HS-5 (cell line): ENCODE measurements at places on chromosomes 12 and 14.
A peak's percentile ranks its signal among the peaks of the same experiment; 100 is the strongest.

DNA sequence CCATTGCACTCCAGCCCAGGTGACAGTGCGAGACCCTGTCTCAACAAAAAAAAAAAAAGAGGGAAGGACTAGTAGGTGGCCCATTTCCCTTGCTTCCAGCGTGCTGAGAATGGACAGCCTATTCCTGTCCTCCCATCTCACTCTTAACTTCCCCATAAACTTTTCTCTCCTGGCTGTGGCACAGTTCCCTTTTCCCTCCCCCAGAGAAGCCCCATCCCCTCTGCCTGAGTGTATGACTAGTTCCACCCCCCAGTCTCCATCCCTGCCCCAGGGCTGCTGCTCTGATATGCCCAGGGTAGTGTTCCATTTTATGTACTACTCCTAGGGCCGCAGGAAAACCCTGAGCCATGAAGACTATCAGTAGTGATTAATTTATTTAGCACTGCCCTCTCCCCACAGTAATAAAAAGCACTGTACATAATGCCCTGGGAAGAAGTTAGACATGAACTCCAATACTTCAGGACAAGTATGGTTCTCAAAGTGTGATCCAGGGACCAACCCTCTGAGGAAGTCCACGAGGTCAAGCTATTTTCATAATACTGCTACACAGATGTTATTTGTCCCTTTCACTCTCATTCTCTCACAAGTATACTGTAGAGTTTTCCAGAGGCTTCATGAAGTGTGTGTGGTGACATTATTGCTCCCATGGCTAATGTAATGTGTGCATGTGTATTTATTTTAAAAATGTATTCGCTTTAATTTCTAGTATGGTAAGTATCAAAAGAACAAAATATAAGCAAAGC lies 11.5 kb upstream of the CHD4 start:
- no peak for DNase-seq

GRCh38 chr14:32102152-32102787 lies 25.2 kb downstream of the ARHGAP5 start:
- no peak for DNase-seq

- DNase-seq = no peak
Observed at GRCh38 chr12:92356425-92356824, 210.8 kb upstream of the BTG1 start.

DNA sequence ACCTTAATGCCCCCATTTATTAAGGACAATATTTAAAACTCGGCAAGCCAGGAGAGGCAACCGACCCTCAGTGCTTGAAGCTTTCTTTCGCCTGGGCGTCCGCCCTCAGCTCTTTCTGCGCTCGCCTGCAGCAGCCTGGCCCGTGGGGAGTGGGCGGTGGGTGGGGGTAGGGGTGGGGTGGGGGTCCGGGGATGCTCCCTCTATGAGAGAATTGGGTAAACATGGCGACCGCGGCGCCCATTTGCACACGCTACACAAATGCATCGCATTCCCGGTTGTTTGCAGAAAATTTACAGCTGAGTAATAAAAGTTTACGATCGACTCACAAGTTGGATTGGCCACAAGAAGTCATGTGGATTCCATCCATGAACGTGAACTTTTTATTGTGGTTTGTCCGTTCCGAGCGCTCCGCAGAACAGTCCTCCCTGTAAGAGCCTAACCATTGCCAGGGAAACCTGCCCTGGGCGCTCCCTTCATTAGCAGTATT lies 7.7 kb downstream of the HOXC8 start:
- no peak for DNase-seq

GRCh38 chr12:52197371-52198231 lies 5.8 kb upstream of the KRT80 start:
- no peak for DNase-seq

DNA sequence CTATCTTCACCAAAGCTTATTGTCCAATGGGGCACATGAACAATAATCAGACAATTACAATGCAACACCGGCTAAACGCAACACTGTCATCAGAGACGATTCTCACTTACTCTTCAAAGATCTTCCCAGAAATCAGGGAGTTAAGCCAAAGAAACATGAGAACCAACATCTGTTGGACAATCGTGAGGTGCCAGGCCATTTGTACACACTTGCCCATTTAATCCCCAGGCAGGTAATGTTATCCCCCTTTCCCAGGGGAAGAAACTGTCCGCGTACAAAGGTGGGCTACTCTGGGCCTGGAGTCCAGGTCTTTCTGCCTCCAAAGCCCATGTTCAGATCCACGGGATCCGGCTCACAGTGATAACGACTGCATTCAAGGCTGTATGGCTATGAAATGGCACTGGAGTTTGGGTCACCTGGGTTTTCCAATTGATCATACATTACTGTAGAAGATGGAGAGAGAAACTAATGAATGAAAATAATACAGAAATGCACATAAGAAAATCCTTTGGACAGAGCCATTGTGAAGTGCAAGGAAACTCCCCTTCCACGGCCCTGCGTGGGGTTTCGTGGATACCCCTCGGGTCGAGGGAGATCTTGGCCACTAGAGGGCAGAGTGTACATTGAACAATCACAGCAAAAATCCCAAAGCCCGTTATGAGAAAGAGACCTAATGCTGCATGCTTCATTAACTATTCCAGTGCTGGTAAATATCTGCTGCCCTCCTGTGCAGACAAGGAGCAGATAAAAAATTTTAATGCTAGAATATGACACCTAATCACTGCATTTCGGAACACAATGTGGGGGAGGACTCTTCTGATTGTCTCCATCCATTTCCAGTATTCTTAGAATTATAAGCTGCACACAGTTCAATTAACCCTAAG lies 111.4 kb downstream of the EGLN3 start:
- no peak for DNase-seq

GRCh38 chr14:35140718-35141581 lies 18.6 kb downstream of the PRORP start:
- DNase-seq = no peak

DNA sequence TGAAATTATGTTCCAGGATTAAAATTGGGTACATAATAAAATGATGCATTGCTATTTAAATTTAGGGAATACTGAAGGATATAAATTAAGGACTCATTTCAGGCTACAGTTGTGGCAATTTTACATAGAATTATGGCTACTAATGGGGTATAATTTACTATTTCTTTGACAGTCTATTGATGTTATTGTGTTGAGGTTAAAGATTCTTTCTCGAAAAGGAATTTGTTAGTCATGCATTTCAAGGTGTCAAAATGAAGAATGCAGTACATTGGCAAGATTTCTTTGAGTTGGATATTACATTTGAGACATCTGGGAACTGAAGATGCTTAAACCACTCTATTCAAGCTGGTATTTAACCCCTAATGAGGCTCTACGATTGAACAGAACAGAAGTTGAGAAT lies 28.3 kb downstream of the SLC5A8 start:
- no peak for DNase-seq

- DNase-seq = peak; percentile 6
Observed at GRCh38 chr12:16385782-16386646, 38.6 kb downstream of the MGST1 start.

DNA sequence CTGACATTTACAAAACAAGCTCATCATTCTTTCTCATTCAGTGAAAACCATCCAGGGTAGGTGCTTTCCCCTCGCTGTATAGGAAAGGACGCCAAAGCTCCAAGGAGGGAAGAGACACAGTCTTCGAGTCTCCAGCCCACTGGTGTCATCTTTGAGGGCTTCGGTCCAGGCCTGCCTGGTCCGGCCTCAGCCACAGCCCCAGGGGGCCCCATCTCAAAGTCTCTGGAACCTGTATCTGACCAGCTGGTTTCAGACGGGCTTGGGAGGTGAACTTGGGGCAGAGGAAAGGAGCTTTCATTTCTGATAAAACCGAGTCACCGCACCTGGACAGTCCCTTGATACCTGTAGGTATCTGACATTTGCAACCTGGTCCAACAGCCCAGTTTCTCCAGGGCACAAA lies 229.5 kb upstream of the RTL1 start:
- no peak for DNase-seq

GRCh38 chr14:32382704-32383103 lies 53.6 kb downstream of the AKAP6 start:
- DNase-seq = no peak

DNA sequence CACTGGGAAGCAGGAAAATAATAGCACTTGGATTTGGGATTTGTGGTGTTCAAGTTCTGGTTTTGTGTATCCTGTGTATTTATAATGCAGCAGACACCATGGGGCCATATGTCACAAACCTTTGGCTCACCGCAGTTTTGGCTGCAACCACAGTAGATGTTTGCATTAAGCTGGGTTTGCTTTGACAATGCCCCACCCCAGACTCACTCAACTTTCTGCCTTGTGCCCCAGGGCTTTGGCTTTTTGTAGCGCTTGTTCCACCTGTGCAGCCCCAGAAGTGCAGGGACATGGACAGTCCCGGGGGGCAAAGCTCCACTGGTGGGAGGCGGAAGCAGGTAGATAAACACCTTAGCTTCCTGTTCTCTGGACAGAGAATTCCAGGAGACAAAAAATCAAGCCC lies 446.9 kb downstream of the MED13L start:
- no peak for DNase-seq

- no peak for DNase-seq
Observed at GRCh38 chr14:90587918-90588317, 191.1 kb downstream of the CALM1 start.
